ENCODE measurements at places on chromosomes 4 and X.

DNA sequence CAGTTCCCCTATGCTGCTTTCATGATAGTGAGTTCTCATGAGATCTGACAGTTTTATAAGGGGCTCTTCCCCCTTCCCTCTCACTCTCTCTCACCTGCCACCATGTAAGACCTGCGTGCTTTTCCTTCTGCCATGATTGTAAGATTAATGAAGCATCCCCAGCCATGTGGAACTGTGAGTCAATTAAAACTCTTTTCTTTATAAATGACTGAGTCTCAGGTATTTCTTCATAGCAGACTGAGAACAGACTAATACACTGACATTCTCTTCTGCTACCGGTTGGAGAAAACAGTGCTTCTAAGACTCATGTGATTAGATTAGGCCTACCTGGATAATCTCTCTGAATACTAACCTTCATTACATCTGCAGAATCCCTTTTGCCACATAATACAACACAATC is 45.4 kb upstream of the TRPC5OS start:
- no peak for DNase-seq

DNA sequence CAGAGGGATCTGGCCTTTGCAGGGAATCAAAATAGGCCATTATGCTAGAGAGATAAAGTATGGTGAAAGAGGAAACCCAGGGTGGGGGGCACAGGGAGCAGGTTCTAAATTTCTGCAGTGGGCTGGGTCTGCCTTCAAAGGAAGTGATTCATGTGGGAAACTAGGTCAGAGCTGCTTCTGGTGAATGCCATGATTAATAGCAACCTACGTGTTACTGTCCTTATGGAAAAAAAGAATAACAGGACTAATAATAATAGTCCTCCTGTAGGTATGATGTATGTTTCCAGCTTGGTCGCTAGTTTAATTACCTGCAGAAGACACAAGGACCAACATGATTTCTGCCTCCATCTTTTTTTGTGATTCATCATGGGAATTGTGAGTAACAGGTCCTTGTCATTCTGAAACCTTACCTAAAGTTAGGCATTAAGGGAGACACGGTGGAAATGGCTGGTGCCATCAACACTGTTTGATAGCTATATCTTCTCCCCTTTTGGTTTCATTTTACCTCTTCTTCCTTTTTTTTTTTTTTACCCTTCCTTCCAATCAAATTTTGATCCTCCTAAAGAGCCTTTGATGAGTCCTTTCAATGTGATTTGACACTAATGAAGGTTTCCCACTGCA is 180.4 kb downstream of the CPEB2 start:
- DNase-seq, result no peak

DNA sequence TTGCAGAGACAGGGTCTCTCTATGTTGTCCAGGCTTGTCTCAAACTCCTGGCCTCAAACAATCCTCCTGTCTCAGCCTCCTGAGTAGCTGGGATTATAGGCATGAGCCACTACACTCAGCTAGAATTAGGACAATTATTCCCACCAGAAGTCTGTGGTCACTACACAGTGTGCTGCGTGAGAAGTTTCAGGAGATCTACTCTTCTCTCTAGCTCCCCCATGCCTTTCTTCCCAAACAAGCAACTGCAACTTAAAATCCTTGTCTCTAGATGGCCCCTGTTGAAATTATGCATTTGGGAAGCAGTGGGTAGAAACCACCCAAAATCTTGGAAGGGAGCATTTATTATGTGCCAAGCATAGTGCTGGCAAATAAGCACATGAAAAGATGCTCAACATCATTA is 21.1 kb upstream of the MAP7D3 start:
- DNase-seq, result no peak

- no peak for DNase-seq
These were observed 137.1 kb downstream of the AMELX start for GRCh38 chrX:11430271-11430670.

DNA sequence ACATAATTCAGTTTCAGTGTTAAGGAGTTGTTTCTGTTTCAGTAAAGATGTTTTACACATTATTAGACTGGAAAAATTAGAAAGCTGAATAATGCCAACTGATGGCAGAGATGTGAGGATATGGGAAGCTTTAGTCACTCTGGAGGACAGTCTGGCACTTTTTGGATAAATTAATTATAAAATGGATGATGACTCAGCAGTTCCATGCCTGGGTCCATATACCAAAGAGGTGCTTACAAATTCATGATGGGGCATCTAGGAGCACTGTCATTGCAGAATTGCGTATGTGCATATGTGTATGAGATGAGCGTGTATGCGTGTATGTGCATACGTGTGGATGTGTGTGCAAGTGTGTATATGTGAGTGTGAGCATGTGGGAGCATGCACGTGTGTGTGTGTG is 31.2 kb upstream of the ANKRD50 start:
- DNase-seq, result no peak

DNA sequence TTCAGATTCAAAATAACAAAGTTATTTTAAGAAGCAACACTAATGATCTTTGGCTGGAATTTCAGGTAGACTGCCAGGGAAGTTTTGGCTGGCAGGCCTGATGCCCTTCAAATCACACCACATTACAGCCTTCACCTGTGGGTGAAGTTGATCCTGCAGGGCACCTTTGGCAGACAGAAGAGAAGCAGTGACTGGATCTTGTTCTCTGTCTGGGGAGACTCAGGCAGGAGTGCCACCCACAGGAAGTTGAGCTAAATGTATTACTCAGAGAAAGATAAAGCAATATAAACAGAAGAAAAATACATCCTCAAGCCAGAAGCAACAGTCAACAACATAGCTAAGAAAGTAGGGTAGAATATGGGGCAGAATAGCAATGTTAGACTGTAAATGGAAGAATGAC is 12.8 kb upstream of the CFAP299 start:
- no peak for DNase-seq

- no peak for DNase-seq
These were observed 22.8 kb downstream of the IL1RAPL1 start for GRCh38 chrX:28609917-28610613.

- no peak for DNase-seq
These were observed 1.6 kb upstream of the AP1S2 start for GRCh38 chrX:15856222-15856587.

DNA sequence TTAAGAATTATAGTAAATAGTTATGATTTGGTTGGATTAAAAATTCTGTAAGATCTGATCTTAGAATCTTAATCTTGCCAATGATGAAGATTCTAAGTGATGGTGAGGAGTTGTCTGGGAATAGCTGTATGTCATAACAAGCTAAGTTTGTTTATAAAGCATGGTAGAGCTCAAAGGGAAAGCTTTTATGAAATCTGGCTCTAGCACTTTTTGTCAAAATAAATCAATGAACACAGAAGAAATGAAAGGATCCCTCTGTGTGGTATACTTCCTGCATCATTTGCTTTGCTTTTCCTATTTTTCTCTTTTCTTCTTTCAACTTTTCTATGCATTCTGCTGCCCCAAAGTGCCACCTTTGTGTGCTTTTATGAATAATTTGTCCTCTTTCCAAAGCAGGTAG is 193.5 kb upstream of the FAT1 start:
- no peak for DNase-seq

DNA sequence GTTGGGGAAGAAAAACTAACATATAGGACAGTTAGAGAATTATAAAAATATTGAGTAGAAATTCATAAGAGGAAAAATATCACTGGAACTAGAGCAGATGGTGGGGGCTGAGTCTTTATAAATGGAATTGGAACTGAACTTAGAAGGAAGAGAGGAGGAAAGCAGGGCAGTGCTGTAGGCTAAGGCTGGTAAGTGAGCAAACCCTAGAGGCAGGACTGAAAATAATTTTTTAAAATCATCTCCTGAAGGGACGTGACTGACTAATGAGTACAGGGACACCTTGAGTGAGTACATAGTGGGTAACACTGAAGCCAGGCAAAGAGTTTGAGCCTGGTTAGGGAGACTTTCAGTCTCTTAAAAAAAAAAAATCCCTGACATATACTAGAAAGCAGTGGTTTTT is 63.3 kb downstream of the GALNT7 start:
- no peak for DNase-seq

- DNase-seq, result no peak
These were observed 853.5 kb downstream of the TRIML1 start for GRCh38 chr4:188992706-188993105.

DNA sequence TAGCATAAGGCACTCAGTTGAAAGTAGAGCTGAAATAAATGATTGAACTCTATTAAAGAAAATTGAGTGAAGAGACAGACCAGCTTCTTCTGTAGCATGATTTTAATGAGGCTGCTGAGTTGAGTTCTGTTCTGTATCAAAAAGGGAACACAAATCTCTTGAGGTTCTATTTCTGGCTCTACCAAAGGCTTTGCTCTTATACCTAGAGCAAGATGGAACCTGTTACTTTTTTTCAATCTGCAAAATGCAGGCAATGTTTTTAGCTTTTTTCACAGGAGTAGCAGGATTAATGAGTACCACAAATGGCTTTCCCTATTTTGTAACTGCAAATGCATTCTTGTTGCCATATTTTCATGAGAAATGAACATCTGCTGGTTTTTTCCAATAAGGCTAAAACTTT is 4.2 kb upstream of the ERVMER34-1 start:
- no peak for DNase-seq

GRCh38 chr4:16351161-16351560 is 124.9 kb upstream of the TAPT1 start:
- no peak for DNase-seq

DNA sequence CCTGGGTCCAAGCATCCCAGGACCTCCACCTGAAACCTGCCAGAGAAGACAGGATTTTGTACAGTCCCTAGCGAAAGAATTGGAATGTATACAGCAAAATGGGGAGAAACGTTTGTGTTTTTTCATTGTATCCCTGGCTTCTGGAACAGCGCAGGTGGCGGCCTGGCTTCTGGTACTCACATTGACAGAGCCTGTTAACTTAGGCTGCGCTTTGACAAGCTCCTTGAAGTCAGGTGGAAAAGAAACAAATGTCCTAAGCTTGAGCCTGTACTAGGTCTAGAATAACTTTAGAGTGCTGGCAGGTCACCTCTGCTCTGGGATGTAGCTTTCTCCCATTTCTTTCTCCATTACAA is 343.7 kb upstream of the KLF3 start:
- no peak for DNase-seq

DNA sequence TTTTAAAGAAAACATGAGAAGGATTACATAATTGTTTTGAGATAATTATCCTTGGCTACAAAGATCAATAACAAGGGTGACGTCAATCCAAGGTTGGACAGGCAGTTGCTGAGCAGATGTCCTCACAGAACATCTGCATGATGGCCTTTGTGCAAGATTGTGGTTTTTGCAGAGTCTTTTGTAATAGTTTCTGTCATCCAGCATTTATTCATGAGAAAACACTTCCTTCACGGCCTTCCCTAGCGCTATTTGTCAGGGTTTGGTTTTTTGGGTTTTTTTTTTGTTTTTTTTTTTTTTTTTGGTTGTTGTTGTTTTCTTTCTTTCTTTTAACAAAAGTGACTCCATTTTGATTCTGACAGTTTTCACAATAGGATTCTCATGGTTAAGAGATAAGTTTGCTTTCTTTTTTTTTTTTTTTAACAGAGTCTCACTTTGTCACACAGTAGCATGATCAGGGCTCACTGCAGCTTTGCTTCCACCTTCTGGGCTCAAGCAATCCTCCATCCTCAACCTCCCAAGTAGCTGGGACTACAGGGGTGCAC is 31.5 kb upstream of the ELF2 start:
- DNase-seq, result no peak

DNA sequence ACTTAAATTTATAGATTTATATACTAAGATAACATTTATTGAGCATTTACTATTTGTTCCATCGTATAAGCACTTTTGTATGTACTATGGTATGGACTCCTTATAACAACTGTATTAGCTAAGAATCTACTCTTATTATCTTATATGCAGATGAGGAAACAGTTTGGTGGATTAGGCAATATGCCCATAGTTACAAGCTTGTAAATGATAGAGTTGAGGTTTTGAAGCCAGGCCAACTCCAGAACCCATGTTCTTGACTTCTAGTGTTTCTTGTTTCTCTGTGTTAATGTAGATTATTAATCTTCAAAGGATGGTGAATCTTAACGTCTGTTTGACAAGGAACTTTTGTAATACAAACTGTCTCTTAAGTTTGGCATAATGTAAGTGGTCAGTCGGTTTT is 71.3 kb downstream of the STIM2 start:
- no peak for DNase-seq

GRCh38 chr4:41374490-41374889 is 117.8 kb downstream of the UCHL1 start:
- no peak for DNase-seq

- no peak for DNase-seq
These were observed 119.5 kb downstream of the ATXN3L start for GRCh38 chrX:13200398-13200797.

- no peak for DNase-seq
These were observed 72.7 kb downstream of the ANKRD17 start for GRCh38 chr4:73185903-73186302.

GRCh38 chr4:184292465-184292867 is 74.8 kb upstream of the ENPP6 start:
- DNase-seq, result no peak
